Ascending aorta (tissue), 2 donors: ENCODE measurements at places on chromosomes 2 and 18. TPM values are rescaled to one million over a fixed set of nuclear protein-coding genes. Genes with fewer than 3 reads are reported as not detected.

DNA sequence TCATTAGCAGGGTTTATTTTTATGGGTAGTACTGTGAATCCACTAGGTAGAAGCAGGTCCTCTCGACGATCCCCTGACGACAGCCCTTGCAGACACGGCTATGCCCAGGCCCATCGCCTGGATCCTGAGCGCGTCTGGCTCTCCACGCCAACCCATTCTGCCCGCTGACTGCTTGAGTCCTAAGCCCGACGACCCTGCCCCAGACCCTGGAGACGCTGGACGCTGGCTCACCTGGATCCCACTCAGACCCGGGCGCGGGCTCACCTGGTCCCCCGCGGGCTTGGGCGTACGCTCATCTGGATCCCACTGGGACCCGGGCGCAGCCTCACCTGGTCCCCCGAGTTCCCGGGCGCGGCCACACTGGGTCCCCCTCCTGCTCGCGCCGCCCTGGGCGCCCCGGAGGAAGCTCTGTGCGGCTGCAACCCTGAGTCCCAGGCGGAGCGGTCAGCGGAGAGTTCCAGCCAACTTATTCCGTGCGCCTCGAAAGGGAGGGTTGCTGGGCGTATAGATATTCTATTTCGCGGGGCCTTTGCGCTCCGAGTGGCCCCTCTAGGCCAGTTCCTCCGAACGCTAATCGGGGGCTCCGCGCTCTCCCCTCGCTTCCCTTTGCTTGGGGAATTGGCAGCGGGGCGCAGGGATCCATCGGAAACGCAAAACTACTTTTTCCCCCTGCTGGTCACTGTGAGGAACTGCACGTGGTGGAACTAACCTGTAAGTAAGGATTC is 22.4 kb upstream of the RMP24 start:
- no peaks in the 10 kb centered on the region for H3K4me1 ChIP-seq
- H3K27me3 ChIP-seq = no peaks in the 10 kb centered on the region
- peak overlapping the region; percentile 46 for H3K4me3 ChIP-seq
- H3K36me3 ChIP-seq = no peaks in the 10 kb centered on the region
- peak; percentile 72 for DNase-seq
- no peak overlapping the region for H3K27ac ChIP-seq

- no peak overlapping the region for H3K27ac ChIP-seq
- no peaks in the 10 kb centered on the region for H3K36me3 ChIP-seq
- no peak for DNase-seq
Observed at GRCh38 chr2:189312643-189313042, 128.6 kb upstream of the WDR75 start.

DNA sequence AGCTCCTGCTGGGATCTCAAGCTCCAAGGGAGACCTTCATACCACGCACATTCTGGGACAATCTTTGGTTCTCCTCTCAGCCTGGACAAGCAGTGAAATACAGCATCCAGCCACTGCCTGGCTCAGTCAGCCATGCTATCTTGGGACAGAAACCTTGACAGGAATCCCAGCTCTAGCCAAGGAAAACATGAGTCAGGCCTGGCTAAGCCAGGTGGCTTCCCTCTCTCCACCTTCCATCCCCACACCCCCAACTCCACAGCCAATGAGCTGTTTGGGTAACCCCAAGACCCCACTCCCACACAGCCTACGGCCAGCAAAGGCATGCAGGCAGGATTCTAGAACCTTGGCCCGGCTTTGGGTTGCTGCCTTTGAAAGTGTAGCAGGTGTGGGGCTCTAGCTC is 64.9 kb downstream of the MCFD2 start:
- peak overlapping the region; percentile 89 for H3K27ac ChIP-seq
- H3K4me1 ChIP-seq = peaks cover 50% of the 10 kb centered on the region
- no peaks in the 10 kb centered on the region for H3K27me3 ChIP-seq
- H3K36me3 ChIP-seq = no peaks in the 10 kb centered on the region

GRCh38 chr2:194491409-194492115 is 1165.5 kb upstream of the SLC39A10 start:
- no peaks in the 10 kb centered on the region for H3K27me3 ChIP-seq
- H3K36me3 ChIP-seq = no peaks in the 10 kb centered on the region
- no peak overlapping the region for H3K4me3 ChIP-seq

GRCh38 chr2:34291076-34291475 is 692.0 kb upstream of the FAM98A start:
- no peaks in the 10 kb centered on the region for H3K36me3 ChIP-seq
- H3K27ac ChIP-seq = no peak overlapping the region
- H3K4me3 ChIP-seq = no peak overlapping the region
- H3K4me1 ChIP-seq = no peaks in the 10 kb centered on the region

The FAM110C gene
- 0.43 TPM for total RNA-seq

The FAM161A gene
- total RNA-seq = not detected

GRCh38 chr2:213227458-213227857 is 56.8 kb upstream of the SPAG16 start:
- no peak for DNase-seq
- H3K27me3 ChIP-seq = no peaks in the 10 kb centered on the region
- H3K36me3 ChIP-seq = no peaks in the 10 kb centered on the region
- H3K4me3 ChIP-seq = no peak overlapping the region

DNA sequence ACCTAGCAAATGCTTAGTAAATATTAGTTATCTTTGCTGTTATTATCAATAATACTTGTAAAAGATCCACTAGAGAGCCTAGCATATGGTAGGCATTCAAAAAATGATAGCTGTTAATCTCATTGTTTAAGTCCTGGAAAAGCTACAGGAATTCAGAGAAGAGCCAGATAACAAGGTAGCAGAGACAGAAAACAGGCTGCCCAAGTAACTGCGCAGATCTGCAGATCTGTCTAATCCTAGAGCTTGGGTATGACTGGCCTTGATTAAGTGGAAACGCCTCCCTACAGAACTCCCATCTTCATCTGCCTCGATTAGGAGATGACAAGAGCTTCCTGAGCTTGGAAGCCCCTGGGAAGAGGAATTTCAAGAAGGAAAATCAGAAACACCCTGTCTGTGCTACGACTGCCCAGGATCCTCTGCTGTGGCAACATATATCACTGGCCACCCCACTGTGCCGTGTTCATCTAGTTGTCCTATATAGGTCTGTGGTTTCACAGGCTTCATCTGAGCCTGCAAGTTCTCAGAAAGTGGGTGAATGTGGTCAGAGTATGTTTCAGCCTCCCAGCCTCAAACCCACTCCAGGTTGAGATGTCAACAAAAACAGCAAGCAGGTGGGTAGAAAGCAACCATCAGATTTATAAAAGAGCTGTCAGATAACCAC is 151.5 kb upstream of the PKDCC start:
- no peaks in the 10 kb centered on the region for H3K36me3 ChIP-seq
- DNase-seq = no peak
- peak overlapping the region; percentile 71 for H3K27ac ChIP-seq
- peaks cover 32% of the 10 kb centered on the region for H3K4me1 ChIP-seq
- no peaks in the 10 kb centered on the region for H3K27me3 ChIP-seq
- H3K4me3 ChIP-seq = no peak overlapping the region

GRCh38 chr2:154961676-154962075 is 263.2 kb downstream of the KCNJ3 start:
- no peak overlapping the region for H3K4me3 ChIP-seq
- H3K27ac ChIP-seq = no peak overlapping the region
- H3K27me3 ChIP-seq = no peaks in the 10 kb centered on the region
- DNase-seq = no peak
- H3K36me3 ChIP-seq = no peaks in the 10 kb centered on the region

The HAAO gene
- 7.2 TPM for total RNA-seq

- H3K27ac ChIP-seq = peak overlapping the region; percentile 95
- DNase-seq = peak; percentile 70
- H3K4me1 ChIP-seq = peaks cover 21% of the 10 kb centered on the region
- H3K36me3 ChIP-seq = no peaks in the 10 kb centered on the region
Observed at GRCh38 chr2:180978903-180979748, 1.3 kb upstream of the UBE2E3 start.
